Kidney epithelial cell (primary cell): ENCODE measurements at places on chromosomes 3 and 15.

- DNase-seq, result no peak
Observed at GRCh38 chr3:150271591-150271960, 136.5 kb upstream of the TSC22D2 start.

DNA sequence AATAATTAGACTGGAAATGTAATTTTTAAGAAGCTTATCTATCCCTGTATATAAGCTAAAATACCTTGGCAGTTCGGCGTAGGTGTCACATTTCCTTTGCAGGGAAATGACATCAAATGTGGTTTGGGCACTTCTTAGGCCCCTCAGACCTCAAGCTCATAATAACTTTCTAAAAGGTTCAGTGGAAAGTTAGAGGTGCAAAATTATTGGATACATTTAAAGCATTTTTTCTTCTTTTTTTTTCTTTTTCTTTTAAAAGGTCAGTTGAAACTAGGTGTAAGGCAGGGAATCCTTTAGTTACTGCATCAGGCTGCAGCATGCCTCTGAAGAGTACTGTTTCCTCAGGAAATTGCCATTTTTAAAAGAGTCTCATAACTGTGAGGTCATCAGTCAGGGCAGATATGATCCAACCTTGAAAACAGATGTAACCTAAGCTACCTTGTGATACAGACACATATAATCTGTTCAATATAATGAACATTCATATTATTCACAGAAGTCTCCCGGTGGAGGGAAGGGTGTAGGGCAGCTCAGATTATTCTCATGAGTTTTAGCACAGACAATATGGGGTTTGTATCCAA, 4.8 kb downstream of the SACM1L start:
- DNase-seq, result no peak

DNA sequence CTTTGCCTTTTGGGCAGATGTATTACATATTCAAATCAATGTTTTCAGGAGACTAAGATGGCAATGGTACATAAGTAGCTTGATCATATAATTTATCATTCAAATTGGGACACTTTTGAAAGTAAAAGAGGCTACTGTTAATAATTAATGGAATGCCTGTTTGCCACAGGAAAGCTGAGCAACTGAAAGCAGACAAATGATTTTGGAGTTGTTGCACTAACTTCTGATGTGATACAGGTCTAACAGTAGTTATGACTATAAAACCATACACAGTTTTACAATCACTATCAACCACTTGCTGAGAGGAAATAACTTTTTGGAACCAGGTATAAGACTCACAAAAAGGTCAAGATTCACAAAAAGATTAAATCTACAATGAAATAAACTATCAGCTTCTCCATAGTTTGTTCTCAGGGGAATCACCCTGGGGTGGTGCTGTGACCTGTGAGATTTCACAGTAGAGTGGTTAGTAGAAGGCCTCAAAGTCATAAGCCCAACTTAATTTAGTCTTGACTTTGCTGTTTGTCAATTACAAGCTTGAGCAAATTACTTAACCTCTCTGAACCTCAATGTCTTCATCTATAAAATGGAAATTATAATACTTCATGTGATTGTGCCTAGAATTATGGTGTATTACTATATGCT, 42.7 kb downstream of the HHLA2 start:
- no peak for DNase-seq

DNA sequence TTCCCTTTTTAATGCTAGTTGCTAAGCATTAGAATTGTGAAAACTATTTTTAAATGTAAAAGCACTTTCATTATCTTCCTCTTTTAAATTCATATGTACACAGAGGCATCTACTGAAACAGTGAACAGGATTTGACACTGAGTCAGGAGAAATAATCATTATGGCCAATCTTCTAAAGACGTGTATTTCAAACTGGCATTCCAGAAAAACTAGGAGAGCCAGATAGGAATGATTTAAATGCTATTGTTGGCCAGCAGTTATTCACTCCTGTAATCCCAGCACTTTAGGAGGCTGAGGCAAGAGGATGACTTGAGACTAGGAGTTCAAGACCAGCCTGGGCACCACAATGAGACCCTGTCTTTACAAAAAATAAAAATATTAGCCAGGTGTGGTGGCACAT, 67.6 kb upstream of the RAP2B start:
- DNase-seq, result no peak

- no peak for DNase-seq
Observed at GRCh38 chr15:84761607-84762131, 13.3 kb downstream of the ZNF592 start.

DNA sequence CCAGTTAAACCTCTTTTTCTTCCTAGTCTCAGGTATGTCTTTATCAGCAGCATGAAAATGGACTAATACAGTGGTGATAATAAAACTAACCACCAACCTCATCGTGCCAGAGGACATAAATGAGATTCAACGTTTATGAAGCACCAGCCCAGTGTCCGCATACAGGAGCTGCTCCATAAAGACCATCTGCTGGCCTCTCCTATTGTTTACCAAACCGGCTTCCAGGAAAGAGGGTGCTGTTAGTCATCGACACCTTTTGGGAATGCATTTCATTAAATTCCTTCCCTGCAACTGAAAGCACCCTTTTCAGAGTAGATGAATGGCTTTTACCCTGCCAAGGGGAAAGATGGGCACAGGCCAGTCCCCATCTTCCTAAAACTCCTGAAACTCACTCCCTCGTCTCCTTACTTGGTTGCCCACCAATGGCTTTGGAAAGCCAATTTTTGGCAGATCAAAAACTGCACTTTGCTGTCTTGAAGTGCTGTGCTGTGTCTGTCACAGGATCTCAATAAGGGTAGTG, 122.1 kb downstream of the AQP9 start:
- DNase-seq, result no peak

- no peak for DNase-seq
Observed at GRCh38 chr3:140586311-140586710, 91.6 kb upstream of the TRIM42 start.

DNA sequence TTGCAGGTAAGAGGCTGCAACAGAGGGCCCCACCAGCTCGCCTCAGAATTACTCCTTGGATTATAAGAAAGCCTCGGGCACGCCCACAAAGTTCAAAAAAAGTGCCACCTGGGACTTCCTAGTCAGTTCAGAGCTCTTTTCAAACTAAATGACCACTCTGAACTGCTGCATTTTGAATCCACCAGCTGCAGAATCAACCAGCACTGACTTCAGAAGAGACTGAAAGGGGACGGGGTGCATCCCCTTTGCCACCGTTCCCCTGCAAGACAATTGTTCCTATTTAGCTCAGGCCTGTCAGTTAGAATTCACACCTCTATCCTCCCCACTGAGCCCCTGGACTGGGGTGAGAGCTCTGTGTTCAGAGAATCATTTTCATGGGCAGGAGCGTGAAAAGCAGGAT, 181.4 kb upstream of the GADL1 start:
- no peak for DNase-seq

DNA sequence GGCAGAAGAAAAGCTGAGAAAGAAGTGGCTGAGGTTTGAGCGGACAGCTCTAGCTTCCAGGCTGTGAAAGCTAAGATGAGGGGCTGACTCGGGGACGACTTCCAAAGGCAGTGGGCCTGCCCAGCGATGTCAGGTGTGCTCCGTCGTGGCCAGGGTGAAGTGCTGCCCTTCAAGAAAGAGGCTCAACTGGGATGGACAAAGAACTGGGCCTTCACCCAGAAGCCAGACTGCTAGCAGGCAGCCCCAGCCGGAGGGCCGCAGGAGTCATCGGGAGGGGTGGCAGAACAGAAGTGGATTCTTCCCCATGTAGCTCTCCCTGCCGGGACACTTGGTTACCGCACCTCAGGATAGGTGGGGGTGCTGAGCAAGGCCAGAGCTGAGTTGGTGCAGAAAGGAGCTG, 13.1 kb upstream of the SEC13 start:
- no peak for DNase-seq

GRCh38 chr3:52028572-52028971, 27.8 kb downstream of the DUSP7 start:
- no peak for DNase-seq

- DNase-seq, result no peak
Observed at GRCh38 chr3:31300456-31301443, 232.0 kb upstream of the STT3B start.

GRCh38 chr3:58720526-58720925, 54.0 kb upstream of the FAM3D start:
- no peak for DNase-seq

- DNase-seq, result no peak
Observed at GRCh38 chr15:54159012-54159411, 180.8 kb downstream of the UNC13C start.

DNA sequence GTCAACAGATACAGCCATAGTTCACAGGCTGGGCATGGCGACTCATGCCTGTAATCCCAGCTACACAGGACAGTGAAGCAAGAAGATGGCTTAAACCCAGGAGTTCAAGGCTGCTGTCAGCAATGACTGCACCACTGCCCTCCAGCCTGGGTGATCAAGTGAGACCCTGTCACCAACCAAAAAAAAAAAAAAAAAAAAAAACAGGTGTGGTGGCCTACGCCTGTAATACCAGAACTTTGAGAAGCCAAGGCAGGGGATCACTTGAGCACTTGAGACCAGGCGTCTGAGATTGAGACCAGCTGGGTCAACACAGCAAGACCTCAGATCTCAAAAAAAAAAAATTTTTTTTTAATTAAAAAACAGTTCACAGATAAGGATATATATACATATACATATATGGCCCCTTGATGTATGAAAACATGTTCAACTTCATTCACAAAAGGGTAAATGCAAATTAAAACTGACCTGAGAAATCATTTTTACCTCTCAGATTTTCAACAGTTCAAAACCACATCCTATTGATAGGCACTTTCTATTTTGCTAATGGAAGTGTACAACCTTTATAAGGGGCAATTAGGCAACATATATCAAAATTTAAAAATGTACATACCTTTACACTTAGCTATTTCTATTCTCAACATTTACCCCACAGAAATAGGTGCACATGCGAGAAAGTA, 51.1 kb downstream of the OSBPL10 start:
- no peak for DNase-seq

DNA sequence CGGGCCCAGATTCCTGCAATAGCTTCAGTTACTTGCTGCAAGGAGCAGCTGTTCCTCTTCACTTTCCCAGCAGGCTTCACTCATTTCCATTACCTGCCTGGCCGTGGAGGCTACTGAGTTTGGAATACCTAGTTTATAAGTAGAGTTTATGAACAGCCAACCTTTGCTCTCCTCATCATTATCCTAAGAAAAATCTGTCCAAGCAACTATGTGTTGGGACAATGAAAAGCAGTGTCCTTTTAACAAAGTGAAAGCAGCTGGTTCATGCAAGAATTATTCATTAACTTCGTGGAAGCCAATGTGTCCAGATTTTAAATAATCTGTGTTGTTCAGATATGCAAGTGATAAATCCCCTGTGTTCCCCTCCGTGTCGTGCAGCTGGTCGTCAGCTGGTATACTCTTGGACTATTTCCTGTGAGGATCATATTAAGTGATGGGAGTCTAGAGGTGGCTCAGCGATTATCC, 39.3 kb upstream of the SSR3 start:
- no peak for DNase-seq

DNA sequence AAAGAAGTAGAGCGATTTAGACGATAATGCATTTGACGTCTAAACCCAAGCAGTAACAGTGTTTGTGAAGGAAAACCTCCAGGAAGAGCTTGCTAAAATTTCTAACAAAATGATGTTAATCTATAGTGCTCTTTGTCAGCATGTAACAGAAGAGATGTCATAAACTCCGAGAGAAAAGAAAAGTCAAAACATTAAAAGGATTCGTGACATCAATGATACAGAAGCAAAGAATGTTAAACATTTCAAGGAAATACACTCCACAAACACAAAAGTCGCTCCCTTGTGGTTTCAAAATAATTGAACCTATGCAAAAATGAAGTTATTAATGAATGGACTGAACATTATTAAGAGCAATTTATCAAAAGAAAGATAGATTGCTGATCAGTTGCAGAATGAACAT, 27.9 kb downstream of the AADAC start:
- no peak for DNase-seq

- peak; percentile 77 for DNase-seq
Observed at GRCh38 chr15:92725171-92725570, 69.6 kb upstream of the FAM174B start.

DNA sequence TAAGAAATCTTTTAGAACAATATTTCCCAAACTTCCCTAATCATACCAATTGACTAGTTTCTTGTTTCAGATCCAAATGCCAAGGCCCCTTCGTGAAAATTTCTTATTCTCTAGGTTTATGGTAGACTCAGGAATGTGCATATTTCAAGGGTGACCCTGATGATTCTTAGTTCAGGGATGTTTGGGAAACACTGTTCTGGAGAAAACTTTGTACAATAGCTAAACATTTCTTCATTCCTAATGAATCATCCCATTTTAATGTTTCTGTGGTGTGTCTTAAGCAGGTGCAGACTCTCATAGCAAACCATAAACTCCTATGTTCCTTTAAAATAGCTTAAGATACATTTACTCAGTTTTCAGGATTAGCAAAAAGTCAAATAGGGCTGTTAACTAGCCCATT, 314.5 kb downstream of the TIGIT start:
- peak; percentile 91 for DNase-seq

DNA sequence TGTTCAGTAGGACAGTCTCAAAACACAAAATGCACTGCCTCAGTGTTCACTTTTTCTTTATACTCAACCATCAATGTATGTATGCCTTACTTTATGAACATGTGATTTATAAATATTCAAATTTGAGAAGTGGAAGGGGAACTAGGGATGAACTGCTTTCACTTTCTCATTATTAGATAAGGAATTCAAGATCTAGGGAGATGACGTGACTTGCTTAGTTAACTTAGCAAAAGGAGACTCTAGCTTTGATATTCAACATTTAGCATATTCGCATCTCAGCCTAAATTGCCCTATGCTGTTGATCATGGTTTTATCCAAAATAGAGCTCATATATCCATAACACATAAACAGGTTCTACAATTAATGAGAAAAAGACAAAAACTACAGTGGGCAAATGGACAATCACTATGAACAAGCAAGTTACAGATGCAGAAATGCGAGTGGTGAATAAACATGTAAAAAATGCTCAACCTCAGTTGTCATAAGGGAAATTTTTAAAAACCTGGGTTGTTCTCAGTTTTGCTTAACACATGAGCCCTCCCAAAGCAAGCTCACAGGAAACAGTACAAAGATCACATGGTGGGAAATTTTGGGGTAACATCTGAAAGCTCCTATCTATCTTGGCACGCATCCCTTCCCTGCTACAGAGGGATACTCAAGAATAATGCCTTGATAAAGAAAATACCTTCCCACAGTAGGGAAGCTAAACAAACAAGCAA, 269.8 kb downstream of the THRB start:
- no peak for DNase-seq

GRCh38 chr3:59268170-59268569, 218.3 kb upstream of the CFAP20DC start:
- DNase-seq, result no peak

DNA sequence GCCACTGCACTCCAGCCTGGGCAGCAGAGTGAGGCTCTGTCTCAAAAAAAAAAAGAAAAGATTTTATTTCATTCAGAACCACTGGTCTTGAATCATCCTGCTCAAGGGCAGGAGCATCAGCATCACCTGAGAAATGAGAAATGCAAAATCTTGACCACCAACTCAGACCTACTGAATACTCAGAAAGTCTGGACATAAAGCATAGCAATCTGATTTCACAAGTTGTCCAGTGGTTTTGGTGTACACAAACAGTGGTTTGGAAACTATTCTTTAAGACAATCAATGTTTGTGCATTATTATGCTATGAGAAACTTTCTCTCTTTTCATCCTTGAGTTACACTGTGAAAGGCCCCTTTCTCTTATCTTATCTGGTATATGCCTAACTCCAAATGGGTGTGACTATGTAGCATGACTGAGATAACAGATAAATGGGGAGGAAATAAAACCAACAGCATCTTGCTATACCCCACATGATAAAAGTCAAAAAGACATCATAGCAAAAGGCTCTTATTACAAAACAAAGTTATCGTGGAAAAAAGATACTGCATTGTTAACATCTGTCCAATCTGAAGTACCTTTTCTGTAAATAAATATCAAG, 174.2 kb upstream of the STT3B start:
- DNase-seq, result no peak
